ENCODE measurements at places on chromosomes 3 and 15.

- DNase-seq = no peak
These were observed 3.7 kb downstream of the MKRN2OS start for GRCh38 chr3:12541625-12542024.

GRCh38 chr3:192449036-192449435, 278.3 kb downstream of the FGF12 start:
- no peak for DNase-seq

GRCh38 chr3:36894914-36895313, 49.9 kb downstream of the TRANK1 start:
- no peak for DNase-seq

- no peak for DNase-seq
These were observed 32.9 kb upstream of the ALG1L2 start for GRCh38 chr3:130048726-130049125.

GRCh38 chr3:108527109-108527508, 16.7 kb upstream of the MYH15 start:
- no peak for DNase-seq

- DNase-seq = no peak
These were observed 200.6 kb upstream of the ZBTB20 start for GRCh38 chr3:115347737-115348136.

DNA sequence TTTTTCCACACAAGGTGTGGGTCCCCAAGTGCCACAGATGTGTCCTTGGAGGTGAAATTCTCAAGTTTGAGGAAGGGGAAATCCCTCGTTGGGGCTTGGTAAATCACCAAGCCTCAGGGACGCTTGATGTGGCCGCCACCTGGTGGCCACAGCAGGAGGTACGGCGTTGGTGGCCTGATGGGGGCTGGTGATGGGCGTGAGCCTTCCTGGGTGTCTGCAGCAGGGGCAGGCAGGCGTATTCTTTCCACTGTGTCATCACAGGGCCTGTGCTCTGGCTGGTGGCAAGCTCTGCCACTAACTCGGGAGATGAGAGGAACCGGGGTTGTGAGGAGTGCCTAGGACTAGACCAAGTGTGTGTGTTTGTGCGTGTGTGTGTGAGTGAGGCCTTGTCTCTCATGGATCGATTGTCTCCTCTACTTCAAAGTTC, 4.2 kb downstream of the ACOX2 start:
- peak; percentile 9 for DNase-seq

GRCh38 chr3:73530022-73530396, 94.7 kb downstream of the PDZRN3 start:
- DNase-seq = no peak

- no peak for DNase-seq
These were observed 31.2 kb upstream of the TOP2B start for GRCh38 chr3:25695731-25696420.

DNA sequence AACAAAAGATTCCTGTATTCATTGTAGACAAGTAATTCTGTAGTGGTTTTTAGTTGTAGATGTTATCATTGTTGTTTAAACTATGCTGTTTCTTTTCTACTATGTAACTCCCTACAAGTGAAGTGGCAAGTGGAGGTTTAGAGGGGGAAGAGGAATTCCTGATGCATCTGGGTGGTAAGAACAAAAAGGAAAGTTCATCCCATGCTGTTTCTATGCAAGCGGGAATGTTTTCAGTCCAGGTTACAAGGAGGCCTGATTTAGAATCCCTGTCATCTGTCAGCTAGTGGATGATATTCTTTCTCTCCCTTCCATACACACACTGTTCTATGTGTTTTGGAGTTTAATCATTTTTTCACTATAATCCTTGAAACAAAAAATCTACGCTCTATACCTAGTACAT, 67.4 kb downstream of the IMPG2 start:
- no peak for DNase-seq

- DNase-seq = no peak
These were observed 210.3 kb upstream of the CGNL1 start for GRCh38 chr15:57165992-57166391.

- DNase-seq = no peak
These were observed 166.4 kb downstream of the SUCNR1 start for GRCh38 chr3:152039887-152040286.

DNA sequence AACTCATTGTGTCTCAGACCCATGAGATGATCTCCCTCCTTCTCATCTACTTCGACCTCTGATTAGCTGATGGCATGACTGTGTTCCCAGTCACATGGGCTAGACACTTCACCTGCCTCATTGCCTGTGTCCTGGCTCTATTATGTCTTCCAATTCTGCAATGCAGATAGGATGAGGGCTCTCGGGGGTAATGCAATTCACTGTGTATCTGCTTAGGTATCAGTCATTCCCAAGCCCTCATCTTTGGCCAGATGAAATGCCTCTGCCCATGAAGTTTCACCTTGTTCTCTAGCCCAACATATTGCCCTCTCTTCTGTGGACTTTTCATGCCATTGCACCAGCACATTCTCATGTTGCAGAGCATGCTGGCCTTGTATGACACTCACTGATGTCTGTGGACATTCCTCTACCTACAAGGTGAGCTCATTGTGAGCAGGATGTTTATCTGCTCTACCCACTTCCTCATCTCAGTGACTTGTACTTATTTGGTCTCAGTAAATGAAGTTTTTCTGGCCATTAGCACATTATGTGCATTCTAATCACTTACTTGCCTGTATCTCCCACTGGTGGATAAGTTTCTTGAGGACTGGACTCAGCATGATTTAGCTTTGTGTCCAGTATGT, 32.3 kb downstream of the MOBP start:
- DNase-seq = no peak

DNA sequence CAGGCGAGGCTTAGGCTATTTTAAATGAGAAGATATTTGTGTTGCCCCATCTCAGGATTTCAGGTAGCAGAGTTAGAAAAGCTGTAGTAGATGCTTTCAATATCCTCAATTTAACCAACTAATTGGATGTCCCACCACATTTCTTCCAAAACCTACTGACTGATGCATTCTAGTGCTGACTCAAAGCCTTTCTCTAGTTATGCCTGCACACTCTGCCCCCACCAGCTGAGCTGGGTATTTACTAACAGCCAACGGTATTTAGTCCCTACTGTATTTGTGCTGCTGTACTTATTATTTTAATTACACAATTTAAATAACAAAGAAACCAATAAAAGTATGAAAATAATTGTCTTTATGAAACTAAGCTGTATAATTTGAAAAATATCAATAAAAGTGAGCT, 139.5 kb downstream of the OSBPL10 start:
- no peak for DNase-seq

DNA sequence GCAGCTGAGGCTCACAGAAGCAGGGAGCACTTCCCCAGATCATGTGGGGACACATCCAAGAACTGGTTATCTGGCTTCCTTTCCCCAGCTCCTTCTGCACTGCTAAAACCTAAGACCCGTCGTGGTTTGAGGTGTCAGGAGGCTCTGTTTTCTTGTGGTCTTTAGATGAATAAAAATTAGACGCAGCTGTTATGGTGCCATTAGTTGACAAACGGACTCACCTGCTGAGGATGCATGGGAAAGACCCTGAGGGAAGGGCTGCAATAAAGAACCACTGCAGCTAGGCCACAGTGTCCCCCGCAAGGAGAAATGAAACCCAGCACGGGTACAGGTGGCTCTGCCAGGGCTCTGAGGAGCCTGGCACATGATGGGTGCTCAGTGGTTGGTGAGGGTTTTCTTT, 99.4 kb downstream of the IQSEC1 start:
- DNase-seq = no peak

GRCh38 chr3:110133971-110134370, 796.6 kb upstream of the DPPA4 start:
- DNase-seq = no peak

GRCh38 chr3:74531491-74531890, 83.0 kb downstream of the CNTN3 start:
- DNase-seq = no peak

DNA sequence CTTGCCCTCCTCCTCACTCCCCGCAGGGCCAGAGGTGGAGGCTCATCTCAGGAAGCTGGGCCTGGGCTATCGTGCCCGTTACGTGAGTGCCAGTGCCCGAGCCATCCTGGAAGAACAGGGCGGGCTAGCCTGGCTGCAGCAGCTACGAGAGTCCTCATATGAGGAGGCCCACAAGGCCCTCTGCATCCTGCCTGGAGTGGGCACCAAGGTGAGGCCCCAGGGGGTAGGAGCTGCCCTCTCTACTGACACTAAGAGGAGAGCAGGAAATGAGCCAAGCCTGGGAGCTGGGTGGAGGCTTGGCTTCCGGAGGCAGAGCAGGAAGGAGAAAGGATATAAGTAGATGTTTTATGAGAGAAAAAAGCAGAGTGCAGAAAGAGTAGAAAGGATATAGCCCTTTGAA, 4.9 kb downstream of the OGG1 start:
- DNase-seq = no peak

- DNase-seq = no peak
These were observed 58.3 kb upstream of the GADL1 start for GRCh38 chr3:30952786-30953185.

DNA sequence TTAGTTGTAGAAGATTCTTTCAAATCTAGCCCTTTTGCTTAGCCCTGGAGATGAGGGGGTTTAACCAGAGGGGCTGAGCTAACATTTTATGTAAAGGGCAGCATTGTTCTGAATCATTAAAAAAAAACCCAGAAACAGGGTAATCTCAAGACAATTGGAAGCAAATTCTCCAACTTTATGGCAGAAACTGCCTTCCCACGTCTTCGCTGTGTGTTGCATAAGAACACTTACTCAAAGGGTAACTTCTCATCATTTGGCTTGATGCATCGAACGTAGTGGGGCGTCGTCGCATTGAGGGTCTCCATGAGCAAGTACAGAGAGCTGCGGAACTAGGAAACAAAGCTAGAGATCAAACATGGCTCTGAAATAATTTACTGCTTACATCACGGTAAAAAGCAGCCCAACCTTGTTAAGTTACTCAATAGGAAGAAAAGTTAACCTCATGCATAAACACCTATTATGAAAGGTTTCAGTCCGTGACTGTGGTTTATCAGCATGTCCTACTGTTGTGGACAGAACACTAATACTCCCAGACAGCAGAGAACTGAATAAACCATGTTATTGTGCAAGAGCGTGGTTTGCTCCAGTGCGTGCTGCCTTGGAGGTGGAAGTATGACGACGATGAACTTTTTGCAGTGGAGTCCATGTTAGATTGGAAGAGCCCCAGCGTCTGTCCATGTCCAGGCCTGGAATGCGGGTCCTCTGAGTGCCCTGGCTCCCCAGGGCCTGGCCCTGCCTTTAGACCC, 48.7 kb downstream of the MYO5C start:
- DNase-seq = no peak

DNA sequence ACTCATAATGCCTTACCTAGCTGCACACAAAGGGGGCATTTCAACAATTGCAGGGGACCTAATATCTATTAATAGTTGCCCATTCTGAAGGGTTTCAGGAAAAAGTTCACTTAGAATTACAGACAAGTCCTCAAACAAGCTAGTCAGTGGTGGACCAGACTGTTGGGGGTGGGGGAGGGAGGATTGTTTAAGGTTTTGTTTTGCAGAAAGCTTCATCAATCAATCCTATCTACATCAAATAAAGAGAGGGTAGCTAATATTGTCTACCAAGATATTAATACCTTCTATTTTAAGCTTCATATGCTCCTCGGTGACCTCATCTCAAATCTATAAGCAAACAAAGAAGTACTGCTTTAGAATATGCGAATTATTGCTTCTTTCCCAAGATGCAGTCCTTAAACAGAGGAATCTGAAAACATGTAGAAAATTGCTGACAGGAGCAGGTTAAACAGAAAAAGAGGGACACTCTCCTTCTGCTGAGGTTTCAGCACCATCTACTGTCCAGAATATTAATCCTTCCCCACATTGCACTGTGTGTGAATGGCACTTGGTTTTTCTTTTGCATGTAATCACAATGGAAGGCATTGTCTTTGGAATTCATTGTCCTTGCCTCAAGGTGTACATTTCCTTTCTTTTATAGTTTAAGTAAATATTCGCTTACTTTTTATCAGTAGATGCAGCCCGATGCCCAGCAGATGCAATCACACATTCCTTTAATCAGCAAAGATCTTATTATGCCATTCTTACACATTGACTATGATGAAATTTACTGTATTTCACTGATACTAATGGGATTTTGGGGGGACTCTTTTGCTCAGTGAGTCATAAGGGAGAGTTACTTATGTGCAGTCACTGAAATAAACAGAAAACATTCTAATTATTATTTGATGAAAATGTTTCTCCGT, 94.7 kb downstream of the IL5RA start:
- no peak for DNase-seq

- DNase-seq = no peak
These were observed 46.1 kb downstream of the RFTN1 start for GRCh38 chr3:16467393-16467792.

- no peak for DNase-seq
These were observed 302.1 kb upstream of the STT3B start for GRCh38 chr3:31230425-31231223.

DNA sequence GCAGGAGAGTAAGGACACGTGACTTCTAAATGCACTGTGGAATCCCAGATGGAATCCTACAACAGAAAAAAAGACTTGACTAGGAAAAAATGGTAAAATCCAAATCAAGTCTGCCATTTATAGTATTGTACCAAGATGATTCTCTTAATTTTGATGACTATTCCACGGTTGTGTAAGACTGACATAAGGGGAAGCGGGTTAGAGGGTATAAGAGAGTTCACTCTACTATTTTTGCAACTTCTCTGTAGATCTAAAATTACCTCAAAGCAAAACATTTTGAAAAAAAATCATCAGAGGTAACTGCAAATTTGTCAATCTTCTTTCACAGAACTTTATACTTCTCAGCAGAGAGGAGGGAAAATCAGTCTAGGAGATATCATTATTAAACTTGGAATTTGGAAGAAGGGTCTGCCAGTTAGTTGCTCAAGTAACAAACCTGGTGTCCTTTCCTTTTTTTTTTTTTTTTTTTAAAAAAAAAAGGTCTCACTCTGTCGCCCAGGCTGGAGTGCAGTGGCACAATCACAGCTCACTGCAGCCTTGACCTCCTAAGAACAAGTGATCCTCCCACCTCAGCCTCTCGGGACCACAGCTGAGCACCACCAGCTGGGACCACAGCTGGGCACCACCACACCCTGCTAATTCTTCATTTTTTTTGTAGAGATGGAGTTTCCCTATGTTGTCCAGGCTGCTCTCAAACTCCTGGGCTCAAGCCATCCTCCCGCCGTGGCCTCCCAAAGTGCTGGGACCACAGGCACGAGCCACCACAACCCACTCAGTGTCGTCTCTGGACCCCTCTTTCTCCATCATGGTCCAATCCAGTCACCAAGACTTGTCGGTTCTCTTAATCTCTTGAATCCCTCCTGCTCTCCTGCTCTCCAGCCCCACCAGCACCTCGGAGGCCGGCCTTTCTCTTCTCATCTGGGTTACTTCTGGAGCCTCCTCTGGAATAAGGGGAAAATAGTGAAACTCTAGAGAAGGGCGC, 14.9 kb upstream of the HES1 start:
- DNase-seq = no peak

GRCh38 chr15:68654786-68655560, 76.2 kb downstream of the CORO2B start:
- no peak for DNase-seq

DNA sequence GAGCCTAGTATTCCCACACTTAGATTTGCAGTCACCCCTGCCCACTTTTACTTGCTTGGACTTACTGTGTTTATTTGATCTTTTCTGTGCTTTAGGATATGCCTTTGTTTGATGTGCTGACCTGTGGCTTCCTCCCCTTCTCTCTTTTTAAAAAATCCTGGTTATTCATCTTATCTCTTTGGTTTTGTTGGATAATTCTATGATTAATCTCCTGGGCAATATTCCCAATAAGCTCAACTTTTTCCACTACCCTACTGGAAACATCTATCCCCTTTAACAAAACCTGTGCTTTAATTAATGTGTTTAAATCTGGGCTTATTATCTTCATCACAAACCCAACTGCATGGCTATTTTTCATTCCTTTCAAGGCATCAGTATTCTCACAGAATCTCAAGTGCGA, 476.0 kb upstream of the TGFBR2 start:
- DNase-seq = no peak

All from keratinocyte (primary cell).